Transverse colon (tissue), 4 donors: ENCODE measurements at places on chromosomes 1 and 21.

DNA sequence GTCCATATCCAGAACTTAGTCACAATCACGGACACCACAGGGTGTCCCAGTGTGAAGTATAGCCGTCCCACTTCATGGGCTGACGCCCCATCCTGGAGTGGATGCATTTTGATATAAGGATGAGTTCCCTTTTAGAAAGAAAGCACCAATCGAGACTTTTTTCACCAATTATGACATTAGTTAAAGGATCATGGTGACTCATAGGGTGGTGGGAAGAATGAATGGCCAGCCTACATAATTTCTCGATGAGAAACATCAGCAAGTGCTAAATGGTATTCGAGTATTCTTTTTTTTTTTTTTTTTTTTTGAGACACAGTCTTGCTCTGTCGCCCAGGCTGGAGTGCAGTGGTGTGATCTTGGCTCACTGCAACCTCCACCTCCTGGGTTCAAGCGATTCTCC, 38.5 kb upstream of the USP1 start:
- no peak for DNase-seq

- no peak for DNase-seq
Measured at GRCh38 chr1:10932088-10932487, 80.4 kb upstream of the TARDBP start.

GRCh38 chr1:111465754-111466153, 8.0 kb upstream of the C1orf162 start:
- DNase-seq: no peak

- DNase-seq: peak; percentile 15
Measured at GRCh38 chr1:1920057-1920607, 1.1 kb upstream of the TMEM52 start.

DNA sequence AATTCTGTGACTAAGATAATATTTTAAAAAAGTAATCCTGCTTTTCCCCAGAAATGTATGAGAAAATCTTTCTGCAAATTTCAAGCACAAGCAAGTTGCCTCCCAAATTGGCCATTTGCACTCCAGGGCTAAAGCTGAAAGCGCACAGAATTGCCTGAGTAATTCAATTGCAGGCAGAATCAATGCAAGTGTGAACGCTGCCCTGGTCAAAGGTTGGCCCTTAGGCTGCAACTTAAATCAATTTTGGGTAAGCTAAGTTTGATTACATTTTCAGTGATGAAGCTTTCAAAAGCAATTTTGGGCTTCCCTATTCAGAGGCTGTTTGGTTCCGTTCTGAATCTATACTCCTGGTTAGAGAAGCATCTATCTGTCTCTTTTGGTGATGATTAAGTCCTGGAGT, 501.8 kb upstream of the ZRANB2 start:
- DNase-seq: no peak

GRCh38 chr21:18318156-18318555, 73.5 kb downstream of the CHODL start:
- no peak for DNase-seq
